ENCODE measurements at places on chromosomes 16 and 17.

DNA sequence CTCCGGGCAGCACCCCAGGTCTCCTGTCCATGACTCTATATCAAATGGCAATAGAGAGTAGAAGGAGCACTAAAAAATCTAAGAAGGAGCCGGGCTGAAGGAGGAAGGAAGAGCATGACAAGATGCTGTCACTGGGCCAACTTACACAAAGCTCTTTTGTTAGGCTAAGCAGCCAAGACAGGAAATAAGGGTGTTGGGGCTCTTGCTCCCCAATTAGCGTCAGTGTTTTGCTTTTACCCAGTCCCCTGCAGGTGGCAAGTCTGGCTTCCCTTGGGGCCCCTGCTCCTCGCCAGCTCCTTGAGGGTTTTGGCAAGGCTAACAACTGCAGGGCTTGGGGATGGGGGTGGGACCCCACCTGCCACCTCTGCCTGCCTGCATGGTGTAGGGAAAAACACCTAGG, 120.5 kb downstream of the CCT6B start:
- no peak for DNase-seq
- no peaks in the 10 kb centered on the region for H3K4me1 ChIP-seq
- no peaks in the 10 kb centered on the region for H3K36me3 ChIP-seq
- peaks cover 13% of the 10 kb centered on the region for H3K27me3 ChIP-seq
- no peak overlapping the region for H3K27ac ChIP-seq
- no peak overlapping the region for H3K4me3 ChIP-seq

- H3K27ac ChIP-seq = no peak overlapping the region
- no peaks in the 10 kb centered on the region for H3K36me3 ChIP-seq
- no peaks in the 10 kb centered on the region for H3K27me3 ChIP-seq
- peak; percentile 54 for DNase-seq
Measured at GRCh38 chr17:30104575-30105339, 11.9 kb upstream of the NSRP1 start.

GRCh38 chr17:15440347-15440746, 27.1 kb downstream of the CDRT4 start:
- no peak overlapping the region for H3K27ac ChIP-seq
- peaks cover 3% of the 10 kb centered on the region for H3K36me3 ChIP-seq
- DNase-seq = no peak
- H3K4me1 ChIP-seq = peaks cover 36% of the 10 kb centered on the region
- H3K27me3 ChIP-seq = no peaks in the 10 kb centered on the region
- no peak overlapping the region for H3K4me3 ChIP-seq

GRCh38 chr17:29572691-29573557, 4.4 kb downstream of the TP53I13 start:
- H3K4me3 ChIP-seq = peak overlapping the region; percentile 34
- no peaks in the 10 kb centered on the region for H3K27me3 ChIP-seq
- H3K4me1 ChIP-seq = peaks cover 36% of the 10 kb centered on the region
- no peak overlapping the region for H3K27ac ChIP-seq
- DNase-seq = peak; percentile 72
- peaks cover 58% of the 10 kb centered on the region for H3K36me3 ChIP-seq

GRCh38 chr17:34598161-34598776, 18.9 kb downstream of the TMEM132E start:
- no peak for DNase-seq
- H3K4me3 ChIP-seq = no peak overlapping the region
- H3K27ac ChIP-seq = no peak overlapping the region

GRCh38 chr17:45013021-45013997, 38.1 kb downstream of the DCAKD start:
- DNase-seq = peak; percentile 23
- no peak overlapping the region for H3K4me3 ChIP-seq

DNA sequence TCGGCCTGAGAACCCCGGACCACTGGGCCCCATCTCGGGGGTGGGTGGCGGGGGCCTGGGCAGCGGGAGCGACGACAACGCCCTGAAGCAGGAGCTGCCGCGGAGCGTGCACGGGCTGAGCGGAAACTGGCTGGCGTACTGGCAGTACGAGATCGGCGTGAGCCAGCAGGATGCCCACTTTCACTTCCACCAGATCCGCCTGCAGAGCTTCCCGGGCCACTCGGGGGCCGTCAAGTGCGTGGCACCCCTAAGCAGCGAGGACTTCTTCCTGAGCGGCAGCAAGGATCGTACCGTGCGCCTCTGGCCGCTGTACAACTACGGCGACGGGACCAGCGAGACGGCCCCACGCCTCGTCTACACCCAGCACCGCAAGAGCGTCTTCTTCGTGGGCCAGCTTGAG, 8.9 kb upstream of the SERPINF2 start:
- DNase-seq = no peak
- H3K4me1 ChIP-seq = peaks cover 23% of the 10 kb centered on the region
- H3K27me3 ChIP-seq = no peaks in the 10 kb centered on the region
- peaks cover 4% of the 10 kb centered on the region for H3K36me3 ChIP-seq
- no peak overlapping the region for H3K27ac ChIP-seq
- no peak overlapping the region for H3K4me3 ChIP-seq

DNA sequence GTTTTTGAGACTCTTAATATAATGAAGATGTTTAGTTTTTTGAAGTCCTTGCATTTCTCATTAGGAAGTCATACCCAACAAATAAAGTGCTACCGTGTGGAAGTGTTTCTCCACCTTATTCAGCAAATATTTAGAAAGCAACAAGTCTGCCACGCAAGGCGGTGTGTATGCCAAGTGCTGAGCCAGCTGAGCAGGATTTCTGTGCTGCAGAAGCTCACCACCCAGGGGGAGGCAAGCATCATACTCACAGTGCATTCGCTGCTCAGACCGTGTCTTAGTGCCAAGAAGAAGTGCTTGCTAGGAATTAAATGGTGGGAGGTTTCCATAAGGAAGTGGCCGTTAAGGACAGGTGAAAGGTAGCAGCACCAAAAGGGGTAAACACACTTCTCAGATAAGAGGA, 111.2 kb downstream of the ARHGAP44 start:
- H3K36me3 ChIP-seq = peaks cover 7% of the 10 kb centered on the region
- DNase-seq = no peak
- no peaks in the 10 kb centered on the region for H3K27me3 ChIP-seq
- no peak overlapping the region for H3K27ac ChIP-seq
- no peak overlapping the region for H3K4me3 ChIP-seq

- no peak for DNase-seq
- H3K36me3 ChIP-seq = no peaks in the 10 kb centered on the region
- H3K4me1 ChIP-seq = peaks cover 34% of the 10 kb centered on the region
- no peak overlapping the region for H3K4me3 ChIP-seq
- H3K27me3 ChIP-seq = no peaks in the 10 kb centered on the region
- H3K27ac ChIP-seq = no peak overlapping the region
Measured at GRCh38 chr16:3872216-3872895, 8.2 kb downstream of the CREBBP start.

DNA sequence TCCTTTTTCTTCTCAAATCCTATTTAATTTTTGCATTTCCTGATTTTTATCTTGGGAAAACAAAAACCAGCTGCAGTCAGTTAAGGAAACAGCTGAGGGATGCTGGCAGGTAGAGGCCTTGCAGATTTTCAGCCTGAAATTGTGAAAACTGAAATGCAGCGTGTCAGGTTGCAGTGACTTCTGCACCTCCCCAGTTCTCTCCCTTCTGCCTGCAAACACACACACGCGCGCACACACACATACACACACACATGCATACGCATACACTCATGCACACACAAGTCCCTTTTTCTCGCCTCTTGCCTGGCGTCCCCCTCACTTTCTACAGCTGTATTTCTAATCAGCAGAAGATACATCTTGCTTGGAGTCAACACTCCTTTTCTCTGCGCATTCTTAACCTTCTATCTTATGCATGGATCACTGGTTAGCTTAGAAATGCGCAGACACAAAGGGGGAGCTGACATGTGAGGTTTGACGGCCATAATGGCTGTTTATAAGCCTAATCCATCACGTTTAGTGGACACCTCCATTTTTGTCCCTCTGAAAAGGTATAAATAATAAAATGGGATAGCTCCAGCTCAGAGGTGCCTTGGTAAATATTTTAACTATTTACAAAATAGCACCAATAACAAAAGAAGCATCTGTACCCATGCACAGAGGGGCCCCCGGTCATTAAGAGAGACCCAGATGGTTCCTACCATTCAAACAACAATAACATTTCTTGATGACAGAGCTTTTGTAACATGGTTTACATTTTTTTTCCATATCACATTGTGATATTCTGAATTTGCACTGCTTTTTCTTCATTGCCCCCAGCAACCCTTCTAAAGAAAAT, 392.1 kb upstream of the SALL1 start:
- no peak for DNase-seq
- H3K4me1 ChIP-seq = no peaks in the 10 kb centered on the region
- H3K36me3 ChIP-seq = no peaks in the 10 kb centered on the region
- H3K27me3 ChIP-seq = peaks cover 6% of the 10 kb centered on the region
- no peak overlapping the region for H3K4me3 ChIP-seq
- H3K27ac ChIP-seq = no peak overlapping the region

DNA sequence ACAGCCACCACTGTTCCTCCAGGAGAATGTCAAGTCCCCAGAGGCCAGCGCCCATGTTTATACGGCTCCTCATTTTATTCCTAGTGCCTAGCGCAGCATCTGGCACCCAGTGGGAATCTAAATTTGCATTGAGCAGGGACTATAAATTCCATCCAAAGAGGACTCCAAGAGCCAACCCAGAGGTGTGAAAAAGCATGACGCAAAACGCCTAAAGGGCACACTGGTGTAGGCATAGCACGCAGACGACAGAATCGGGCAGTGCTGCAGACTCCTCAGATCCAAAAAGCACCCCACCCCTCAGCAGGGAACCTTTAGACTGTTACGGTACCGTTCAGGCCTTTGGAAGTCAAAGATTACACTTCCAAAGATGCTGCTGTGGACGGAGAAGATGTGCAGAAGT, 19.5 kb downstream of the TEKT5 start:
- no peaks in the 10 kb centered on the region for H3K36me3 ChIP-seq
- no peaks in the 10 kb centered on the region for H3K4me1 ChIP-seq
- no peak overlapping the region for H3K4me3 ChIP-seq

DNA sequence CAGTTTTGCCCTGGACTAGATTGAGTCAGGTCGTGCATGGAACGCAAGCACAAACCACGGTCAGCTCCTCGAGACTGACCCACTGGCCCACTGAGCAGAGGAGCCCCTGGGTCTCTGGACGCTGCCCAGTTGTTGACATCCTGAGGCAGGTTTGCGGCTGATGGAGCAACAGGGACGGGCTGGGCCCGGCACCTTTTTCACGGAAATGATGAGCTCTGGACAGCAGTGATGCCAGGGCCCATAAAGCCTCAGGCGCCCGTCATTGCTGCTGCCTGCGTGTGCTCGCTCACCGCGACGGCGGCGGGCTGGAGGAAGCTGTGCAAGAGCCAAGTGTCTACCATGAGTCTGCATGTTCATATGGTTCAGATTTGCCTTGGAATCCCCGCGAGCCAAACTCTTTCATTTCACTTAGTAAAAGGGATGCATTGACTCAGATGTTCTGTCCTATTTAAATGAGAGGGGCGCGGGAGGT, 30.8 kb upstream of the CRISPLD2 start:
- no peak overlapping the region for H3K4me3 ChIP-seq
- peaks cover 3% of the 10 kb centered on the region for H3K4me1 ChIP-seq
- no peak overlapping the region for H3K27ac ChIP-seq
- DNase-seq = no peak

- no peaks in the 10 kb centered on the region for H3K36me3 ChIP-seq
- H3K27ac ChIP-seq = no peak overlapping the region
- peaks cover 14% of the 10 kb centered on the region for H3K4me1 ChIP-seq
- no peak overlapping the region for H3K4me3 ChIP-seq
- H3K27me3 ChIP-seq = no peaks in the 10 kb centered on the region
- DNase-seq = no peak
Measured at GRCh38 chr16:85438981-85439685, 174.0 kb upstream of the GSE1 start.
